Fibroblast of skin of right quadriceps (primary cell): ENCODE measurements at places on chromosomes 11 and 22.

GRCh38 chr22:30325065-30325720, 1.5 kb downstream of the TBC1D10A start:
- DNase-seq, result peak; percentile 81

DNA sequence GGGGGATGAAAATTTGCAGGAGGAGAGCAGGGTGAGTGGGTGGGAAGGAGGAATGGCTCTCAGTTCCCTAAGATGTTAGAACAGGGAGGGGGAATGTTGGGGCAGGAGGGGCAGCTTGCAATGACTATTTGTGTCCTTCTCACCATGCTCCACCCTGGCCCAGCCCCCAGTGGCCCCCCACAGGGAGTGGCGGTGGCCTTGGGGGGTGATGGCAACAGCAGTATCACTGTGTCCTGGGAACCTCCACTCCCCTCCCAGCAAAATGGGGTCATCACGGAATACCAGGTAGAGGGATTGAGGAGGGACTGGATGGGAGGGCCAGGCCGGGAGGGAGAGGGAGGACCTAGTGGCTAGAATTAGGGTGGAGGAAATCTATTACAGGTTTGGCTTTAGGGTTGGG, 10.2 kb downstream of the ROBO3 start:
- no peak for DNase-seq

DNA sequence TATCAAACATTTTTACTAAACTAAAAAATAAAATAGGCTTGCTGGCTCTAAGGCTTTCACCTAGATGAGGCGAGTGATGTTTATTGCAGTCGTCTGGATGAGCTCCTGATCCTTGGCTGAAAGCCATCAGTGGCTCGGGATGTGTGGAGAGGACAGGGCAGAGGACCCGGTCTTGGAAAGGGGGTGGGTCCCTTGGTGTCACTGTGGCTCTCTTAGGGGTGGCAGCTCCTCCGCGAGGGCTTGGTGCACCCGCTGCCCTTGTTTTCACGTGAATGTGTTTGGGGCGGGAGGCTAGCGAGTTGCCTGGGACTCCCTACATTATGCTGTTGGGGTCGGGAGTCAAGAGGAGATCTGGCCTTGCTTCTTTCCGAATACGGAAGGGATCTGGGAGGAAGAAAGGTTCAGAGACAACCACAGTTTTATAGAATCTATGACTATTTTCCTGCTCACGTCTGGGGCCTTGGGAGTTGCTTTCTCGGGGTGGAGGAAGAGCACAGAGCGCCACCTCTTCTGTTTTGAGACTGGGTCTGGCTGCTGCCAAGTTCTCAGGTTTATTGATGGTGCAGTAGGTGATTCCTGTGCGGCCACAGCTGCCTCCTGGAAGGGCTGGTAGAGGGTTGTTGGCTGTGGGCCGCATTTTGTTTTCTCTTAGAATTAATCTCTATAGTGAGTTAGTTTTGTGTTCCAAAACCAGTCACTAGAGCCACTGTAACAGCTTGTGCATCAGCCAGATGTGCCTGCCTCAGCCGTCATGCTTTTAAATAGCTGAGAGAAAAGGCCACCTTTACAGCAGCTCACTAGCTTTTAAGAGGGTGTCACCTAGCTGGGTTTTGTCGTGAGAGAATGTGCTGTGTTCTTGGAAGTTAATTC, 12.8 kb downstream of the TBC1D22A start:
- no peak for DNase-seq

DNA sequence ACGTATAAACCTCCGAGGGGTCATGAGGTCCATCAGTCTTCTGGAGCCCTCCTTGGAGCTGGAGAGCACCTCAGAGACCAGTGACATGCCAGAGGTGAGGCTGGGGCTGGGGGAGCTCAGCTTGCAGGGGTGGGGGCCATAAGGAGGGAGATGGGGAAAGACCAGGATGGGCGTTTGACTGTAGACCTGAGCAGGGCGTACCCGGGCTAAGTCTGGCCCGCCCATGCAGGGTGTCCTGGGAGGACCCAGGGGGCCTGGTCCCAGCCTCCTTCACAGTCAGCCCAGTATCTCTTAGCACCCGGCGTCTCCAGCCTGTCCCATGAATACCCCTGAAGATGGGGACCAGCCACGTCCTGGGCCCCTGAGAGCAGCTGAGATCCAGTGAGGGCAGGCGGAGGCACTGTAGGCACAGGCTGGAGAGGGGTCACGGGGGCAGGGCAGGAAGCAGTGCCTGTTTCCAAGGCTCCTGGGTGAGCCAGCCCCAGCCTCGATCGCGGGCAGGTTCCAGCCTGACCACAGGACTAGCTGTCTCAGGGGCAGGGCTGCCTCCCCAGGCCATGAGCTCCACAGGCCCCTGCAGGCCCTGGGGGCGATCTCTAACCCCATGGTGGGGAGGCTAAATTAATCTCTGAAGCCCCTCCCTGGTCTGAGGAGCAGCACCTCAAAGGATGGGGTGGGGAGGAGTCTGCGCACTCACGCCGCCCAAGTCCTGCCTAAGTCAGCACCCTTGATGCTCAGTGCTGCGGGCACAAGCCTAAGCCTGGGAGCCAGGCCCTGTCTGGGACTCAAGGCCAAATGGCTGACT, 7.1 kb downstream of the SSH3 start:
- no peak for DNase-seq

GRCh38 chr11:16632295-16633200, 105.9 kb upstream of the C11orf58 start:
- DNase-seq, result no peak

- no peak for DNase-seq
Measured at GRCh38 chr22:44580176-44581095, 82.4 kb upstream of the RTL6 start.

DNA sequence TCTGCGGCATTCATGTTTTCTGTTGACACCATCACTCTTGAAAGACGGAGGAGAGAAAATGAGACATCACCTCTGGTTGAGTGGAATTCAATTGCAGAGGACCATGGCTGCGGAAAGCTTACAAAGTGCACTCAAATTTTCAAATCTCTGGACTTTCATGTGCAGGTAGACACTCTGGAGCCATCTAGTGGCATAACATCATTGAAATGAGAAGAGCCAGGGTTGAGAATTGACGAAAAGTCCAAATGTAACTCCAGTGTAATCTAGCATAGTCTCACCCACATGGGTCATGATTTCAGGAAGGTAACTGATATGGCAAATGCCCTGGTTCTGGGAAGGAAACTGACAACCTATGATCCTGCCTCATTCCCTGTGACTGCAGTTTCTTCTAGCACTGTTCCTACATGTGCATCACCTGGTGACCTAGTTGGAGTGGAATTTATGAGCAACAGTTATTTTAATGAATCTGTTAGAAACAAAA, 687.8 kb downstream of the KCNA4 start:
- peak; percentile 74 for DNase-seq

- no peak for DNase-seq
Measured at GRCh38 chr22:37511395-37512104, 7.7 kb downstream of the CARD10 start.

- DNase-seq, result no peak
Measured at GRCh38 chr11:61687420-61687819, 7.2 kb downstream of the DAGLA start.

DNA sequence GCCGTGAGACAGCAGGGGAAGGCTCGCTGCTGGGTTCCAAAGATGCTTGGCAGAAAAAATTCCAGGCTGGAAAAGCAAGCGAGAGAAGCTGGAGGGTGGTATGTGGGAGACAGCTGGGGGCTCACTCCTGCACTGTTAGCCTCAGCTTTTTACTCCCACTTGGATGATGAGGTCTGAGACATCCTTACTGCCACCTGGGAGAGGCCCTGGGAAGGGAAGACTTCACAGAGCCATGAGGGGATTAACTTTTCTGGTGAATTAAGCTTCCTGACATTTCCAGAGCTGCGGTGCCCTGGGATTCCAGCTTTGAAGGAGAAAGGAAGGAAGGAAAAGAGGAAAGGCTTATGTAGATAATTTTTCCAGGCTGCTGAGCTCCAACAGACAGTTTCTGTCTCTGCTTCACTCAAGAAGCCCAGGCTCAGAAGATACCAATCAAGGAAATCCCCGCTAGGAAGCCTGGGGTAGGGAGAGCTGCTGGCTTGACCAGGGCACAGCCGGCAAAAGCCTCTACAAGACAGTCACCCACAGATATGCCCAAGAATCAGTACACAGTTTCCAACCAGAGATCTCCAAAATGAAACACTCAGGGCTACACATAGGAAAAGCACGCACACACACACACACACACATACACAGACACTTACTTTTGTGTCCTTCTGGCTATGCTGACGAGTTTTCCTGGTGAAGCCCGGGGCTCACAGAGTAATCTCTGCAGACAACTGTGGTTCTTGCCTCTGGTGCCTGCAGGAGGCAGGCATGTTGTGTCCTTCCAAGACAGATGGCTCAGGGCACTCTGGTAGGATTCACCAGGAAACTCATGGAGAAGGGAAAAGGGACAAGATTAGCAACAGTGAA, 907 bp downstream of the MCHR1 start:
- DNase-seq, result peak; percentile 60

- peak; percentile 80 for DNase-seq
Measured at GRCh38 chr22:33328789-33329296, 270.7 kb upstream of the SYN3 start.

- DNase-seq, result no peak
Measured at GRCh38 chr11:116989184-116989583, 109.0 kb downstream of the SIK3 start.

- no peak for DNase-seq
Measured at GRCh38 chr11:110362971-110363509, 66.6 kb upstream of the RDX start.
